ENCODE measurements at places on chromosomes 11 and 22.

DNA sequence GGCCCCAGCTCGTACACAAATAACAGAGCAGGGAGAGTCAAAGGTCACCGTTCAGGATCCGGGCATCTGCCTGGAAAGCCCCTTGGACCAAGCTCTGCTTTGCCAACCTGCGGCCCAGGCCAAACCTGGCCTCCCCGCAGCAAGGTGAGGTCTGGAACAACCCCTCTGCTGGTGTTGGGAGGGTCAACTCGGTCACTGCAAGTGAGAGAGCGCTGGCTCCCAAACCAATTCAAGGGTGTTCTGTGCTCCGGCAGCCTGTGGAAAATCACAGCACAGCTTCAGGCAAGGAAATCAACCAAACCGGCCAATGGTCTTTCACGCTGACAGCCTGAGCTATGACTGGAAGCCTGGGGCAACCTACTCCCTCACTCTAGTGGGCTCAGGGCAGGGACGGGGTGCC lies 63.4 kb downstream of the MYH9 start:
- no peak for DNase-seq

DNA sequence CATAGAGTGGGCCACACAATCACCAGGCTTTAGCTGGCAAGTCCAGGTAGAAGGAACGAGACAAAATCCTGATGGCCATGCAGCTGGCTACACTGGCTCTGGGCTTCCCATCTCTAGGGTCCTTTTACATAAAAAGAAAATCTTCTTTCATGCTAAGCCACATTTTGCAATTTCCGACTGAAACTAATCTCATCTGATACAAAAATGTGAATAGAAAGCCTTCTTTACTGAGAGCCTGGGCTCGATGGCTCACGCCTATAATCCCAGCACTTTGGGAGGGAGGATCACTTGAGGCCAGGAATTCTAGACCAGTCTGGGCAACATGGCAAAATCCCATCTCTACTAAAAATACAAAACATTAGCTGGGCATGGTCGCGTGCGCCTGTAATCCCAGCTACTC lies 67.2 kb downstream of the MICAL3 start:
- no peak for DNase-seq

DNA sequence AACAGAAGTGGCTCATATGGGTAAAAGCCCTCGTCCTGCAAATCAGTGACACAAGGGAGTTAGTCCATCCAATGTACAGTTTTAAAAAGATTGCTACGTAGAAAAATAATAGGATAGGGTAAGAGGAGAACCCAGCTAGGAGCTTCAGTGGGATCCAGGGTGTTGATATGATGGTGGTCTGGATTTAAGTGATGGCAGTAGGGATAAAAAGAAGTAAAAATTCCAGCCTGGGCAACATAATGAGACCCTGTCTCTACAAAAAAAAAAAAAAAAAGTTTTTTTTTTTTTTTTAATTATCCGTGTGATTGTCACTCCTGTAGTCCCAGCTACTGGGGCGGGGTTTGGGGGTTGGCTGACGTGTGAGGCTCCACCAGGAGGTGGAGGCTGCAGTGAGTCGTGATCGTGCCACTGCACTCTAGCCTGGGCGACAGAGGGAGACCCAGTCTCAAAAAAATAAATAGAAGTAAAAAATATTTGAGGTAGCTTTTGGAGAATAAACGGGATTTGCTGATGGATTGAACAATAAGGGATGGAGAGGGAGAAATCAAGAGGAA lies 7.0 kb upstream of the L3MBTL2 start:
- DNase-seq: no peak

- DNase-seq: no peak
Observed at GRCh38 chr11:13465909-13466371, 2.9 kb upstream of the BTBD10 start.

DNA sequence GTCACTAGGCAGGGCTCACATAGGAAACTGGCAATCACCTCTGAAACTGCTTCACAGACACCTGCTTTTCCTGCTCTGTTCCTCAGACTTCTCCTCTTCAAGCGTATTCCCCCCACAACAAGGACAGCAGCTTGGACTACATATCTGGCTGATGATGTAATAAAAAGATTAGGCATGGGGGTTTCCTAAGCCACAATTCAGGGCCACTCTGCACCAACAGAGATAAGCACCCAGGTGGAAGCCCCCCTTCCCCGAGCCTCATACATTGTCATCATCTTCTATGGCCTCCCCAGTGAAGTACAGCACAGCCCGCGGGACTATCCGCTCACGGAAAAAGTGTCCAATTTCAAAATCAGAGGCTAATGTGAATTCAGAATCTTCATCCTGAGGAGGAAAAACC lies 25.0 kb upstream of the PHLDA2 start:
- DNase-seq: no peak
